Thoracic aorta (tissue), 2 donors: ENCODE measurements at places on chromosomes 2 and 18.

- no peak for DNase-seq
Observed at GRCh38 chr2:197207598-197207997, 103.0 kb downstream of the ANKRD44 start.

- no peak for DNase-seq
Observed at GRCh38 chr2:64819774-64820688, 166.3 kb upstream of the SERTAD2 start.

DNA sequence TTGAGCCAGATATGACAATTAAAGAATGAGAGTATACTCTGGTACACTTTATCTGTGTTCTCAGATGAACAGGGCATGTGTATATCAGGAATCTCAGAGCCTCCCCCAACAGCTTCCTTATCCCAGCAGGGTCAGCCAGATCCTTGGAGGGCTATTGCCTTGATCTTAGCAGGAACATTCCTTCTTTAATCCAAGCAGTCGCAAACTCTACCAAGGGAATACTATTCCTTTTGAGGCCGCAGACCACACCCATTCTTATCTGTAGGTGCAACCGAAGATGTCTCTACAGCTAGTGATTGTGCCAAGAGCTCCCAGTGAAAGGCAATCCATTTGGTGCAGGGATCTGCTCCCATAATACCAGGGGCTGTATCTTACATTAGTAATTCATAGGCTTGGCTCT, 118.3 kb upstream of the DOK6 start:
- no peak for DNase-seq

DNA sequence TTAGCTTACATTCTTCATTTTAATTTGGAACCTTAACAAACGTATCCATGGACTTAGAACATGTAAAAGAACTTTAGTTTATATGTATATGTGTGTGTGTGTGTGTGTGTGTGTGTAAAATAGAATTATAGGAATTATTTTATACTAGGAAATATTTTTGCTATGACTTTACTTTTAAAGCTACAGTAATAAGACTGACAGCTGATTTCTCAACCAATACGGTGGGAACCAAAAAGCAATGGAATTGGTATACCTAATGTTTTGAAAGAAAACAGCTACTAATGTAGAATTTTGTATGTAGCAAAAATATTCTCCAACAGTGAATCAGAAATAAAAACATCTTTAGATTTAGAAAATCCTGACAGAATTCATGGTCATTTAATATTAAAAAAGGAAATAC, 146.5 kb upstream of the ARL4C start:
- DNase-seq: no peak

- DNase-seq: no peak
Observed at GRCh38 chr2:138654146-138654545, 126.0 kb downstream of the NXPH2 start.

GRCh38 chr2:57180042-57180567, 866.5 kb upstream of the VRK2 start:
- no peak for DNase-seq

GRCh38 chr18:64806691-64807090, 657.8 kb upstream of the LINC00305 start:
- no peak for DNase-seq

DNA sequence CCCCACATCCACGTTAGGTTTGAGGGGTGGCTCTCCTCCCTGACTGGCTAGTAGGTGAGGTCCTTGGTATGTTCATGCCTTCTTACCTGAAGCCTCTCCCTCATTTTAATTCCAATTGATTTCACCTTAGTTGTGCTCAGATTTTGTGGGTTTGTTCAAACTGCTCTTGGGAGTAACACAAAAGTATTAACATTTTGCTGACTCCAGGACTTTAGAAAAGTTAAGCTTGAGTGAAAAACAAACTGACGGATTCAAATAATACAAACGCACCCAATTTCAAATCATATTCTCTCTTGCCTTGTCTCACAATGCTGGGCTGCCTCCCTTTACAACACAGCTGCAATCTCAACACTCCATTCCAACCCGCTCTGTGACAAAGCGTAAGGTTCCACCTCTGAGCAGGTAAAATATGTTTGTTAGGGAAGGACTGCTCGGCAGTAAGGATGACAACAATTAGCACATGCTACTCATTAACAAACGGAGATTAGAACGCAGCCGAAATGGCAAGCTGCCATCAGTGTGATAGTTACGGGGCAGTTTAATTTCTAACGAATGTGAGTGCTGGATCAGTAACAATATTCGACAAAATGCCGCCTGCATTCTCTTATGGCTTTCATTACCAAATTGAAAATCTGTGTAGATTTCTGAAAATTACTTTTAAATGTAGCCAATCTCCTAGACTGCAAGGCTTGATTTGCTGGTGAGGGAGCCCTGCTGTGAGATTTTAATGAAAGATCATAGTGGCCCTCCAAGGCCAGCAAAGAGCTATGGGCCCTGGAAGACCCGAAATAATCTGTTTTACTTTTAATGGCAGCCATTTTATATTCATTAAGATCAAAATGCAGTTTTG, 730.6 kb upstream of the FANCL start:
- DNase-seq: no peak

DNA sequence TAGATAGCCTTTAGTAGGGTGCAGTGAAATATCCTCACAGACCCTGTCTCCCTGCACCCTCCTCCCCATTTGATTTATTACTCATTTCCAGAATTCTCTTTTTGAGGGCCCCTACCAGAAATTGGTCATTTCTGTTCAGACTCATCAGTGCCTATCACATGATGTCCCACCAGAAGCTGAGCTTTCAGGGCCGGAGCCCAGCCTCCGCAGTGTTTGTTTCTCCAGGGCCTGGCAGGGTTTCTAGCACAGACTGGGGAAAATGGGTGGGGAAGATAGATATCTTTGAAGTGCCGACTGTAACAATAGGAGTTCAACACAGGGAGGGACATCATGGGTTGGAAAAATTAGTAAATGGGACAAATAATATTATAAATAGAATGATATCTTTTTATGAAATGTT, 208.0 kb downstream of the PTGR3 start:
- DNase-seq: no peak

- DNase-seq: no peak
Observed at GRCh38 chr2:159214325-159214865, 72.1 kb downstream of the WDSUB1 start.

- no peak for DNase-seq
Observed at GRCh38 chr2:20673686-20674308, 6.9 kb downstream of the GDF7 start.

GRCh38 chr2:219851801-219852481, 224.5 kb downstream of the SLC4A3 start:
- no peak for DNase-seq

- no peak for DNase-seq
Observed at GRCh38 chr2:241689306-241689705, 2.7 kb upstream of the DTYMK start.

DNA sequence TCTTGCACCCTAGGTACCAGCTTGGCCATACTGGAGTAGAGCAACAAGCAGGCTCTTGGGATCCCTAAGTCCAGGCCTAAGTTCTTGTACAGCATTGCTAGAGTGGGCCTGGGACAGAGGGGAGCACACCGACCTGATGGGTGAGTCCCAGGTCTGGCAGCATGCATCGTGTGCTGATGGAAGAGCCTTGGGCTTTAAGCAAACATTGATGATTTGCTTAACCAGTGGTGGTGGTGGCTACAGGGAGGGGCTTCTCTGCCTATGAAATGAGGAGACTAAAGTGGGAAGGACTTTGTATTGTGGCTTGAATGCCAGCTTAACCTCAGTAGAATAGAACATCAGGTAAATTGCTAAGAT, 39.2 kb upstream of the UXS1 start:
- no peak for DNase-seq

DNA sequence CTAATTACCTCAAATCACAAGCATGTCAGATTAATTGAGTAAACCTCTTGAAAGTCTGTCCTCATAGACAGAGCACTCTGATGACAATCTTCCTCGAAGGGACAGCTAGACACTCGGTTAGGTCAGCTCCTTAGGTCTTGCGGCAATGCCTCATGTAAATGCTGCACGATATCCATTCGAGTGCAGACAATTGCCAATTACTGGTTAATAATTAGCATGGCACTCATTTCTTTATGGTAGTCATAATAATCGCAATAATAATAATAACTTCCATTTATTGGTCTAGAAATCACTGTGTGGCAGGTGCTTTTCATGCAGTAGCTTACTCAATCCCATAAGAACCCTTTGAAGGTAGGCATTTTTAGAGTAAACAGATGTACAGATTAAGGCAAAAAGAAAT, 44.7 kb upstream of the DSC1 start:
- DNase-seq: no peak

GRCh38 chr18:75123113-75123512, 85.8 kb downstream of the PTGR3 start:
- DNase-seq: no peak

DNA sequence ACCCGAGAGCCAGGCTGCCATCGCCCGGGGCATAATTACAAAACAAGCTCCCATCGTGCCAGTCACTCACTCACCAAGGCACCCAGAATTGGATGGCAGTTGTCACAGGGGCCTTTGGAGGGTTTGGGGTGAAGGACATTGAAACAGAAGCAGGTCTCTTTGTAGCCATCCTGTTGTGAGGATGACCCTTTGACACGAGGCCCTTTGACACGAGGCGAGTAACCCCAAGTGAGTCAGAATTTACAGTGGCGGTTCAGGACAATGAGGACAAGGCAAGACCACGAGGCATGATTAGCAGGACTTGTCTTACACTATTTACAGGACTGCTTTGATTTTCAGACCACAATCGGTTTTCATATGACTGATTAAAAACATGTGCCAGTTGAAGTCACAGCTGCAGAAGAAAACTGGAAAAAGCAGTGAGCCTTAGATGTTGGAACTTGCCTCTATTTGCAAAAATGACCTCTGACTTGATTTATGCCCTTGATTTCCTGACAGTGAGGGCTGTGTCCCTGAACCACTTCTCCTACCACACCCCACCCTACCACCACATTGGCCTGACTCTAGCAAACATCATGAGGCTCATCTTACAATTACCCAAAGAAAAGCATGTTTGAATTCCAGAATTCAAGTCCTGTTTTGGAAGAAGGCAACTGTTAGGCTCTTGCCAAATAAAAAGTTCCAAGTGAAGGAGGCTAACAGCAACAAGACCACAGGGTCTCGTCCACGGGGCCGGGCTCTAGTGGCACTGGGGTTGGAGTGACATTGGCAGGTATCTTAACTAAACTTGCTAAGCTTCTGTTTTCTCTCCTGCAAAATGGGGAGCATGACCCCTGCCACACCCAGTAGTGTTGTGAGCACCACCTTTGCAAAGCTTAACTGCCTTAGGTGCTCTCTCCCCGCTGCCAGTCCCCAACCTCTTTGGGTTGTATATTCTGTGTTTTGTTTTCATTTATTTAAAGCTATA, 64.4 kb upstream of the FOSL2 start:
- no peak for DNase-seq

DNA sequence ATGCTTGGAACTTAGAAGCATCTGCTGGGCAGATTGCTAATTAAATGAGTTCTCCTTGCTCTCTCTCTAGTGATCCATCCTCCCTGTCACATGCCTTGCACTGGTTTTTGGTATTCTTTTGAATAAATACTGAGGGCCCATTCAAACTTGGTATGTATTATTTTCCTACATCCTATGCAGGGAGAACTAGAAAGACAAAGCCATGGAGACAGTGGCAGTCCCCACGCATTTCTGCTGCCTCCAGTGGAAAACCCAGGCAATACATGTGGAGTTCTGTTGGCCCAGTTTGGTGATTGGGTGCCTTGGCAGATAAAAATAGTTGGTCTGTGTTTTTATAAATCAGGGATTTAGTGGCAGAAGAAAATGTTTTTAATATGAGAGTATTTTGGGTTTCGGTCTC, 68.7 kb downstream of the DIS3L2 start:
- no peak for DNase-seq

GRCh38 chr2:8103085-8103708, 578.7 kb upstream of the ID2 start:
- no peak for DNase-seq

DNA sequence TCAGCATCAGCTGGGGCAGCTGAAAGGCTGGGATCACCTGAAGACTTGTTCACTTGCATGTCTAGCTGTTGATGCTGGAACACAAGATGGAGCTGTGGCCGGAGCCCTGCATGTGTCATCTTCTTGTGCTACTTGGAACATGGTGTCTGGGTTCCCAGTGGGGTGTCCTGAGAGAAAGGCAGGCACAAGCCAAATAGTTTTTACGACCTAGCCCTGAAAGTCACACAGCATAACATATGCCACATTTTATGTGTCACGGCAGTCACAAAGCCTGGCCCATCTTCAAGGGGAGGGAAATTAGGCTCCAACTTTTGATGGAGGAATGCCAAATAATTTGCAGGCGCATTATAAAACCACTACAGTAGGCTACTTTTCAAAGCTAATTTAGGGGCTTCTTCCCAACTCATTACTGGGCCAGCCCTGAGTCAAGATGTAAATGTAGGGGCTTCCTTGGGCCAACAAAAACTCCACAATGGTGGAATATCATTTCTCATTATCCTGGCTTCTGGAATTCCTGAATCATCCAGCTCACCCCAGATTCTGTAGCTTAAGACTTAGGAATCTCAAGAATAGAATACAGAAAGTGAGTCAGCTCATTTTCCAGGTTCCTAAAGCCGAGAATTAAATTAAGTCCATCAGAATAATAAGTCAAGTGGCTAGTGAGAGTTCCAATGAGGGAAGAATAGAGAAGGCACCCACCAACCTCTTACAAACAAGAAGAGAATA, 543.0 kb downstream of the TNS1 start:
- no peak for DNase-seq

DNA sequence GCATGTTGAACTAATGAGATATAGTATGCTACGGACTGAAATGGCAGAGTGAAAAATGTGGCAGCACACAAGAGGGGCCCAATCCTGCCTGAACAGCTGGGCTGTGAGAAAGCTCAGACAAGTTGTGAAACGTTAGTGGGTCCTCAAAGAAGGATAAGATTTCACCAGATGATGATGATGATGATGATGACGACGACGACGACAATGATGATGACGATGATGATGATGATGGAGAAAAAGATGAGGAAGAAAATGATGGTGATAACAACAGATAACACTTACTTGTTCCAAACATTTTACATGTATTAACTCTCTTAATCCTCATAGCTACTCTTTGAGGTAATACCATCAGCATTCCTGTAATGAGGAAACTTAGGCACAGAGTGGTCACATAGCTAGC, 94.2 kb downstream of the WDPCP start:
- no peak for DNase-seq

GRCh38 chr2:20035955-20036666, 15.3 kb downstream of the LAPTM4A start:
- DNase-seq: no peak

DNA sequence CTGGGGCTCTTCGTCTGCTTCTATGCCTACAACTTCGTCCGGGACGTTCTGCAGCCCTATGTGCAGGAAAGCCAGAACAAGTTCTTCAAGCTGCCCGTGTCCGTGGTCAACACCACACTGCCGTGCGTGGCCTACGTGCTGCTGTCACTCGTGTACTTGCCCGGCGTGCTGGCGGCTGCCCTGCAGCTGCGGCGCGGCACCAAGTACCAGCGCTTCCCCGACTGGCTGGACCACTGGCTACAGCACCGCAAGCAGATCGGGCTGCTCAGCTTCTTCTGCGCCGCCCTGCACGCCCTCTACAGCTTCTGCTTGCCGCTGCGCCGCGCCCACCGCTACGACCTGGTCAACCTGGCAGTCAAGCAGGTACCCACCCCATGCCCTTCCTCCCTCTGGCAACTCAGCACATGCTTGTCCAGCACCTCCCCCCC, 24.2 kb downstream of the STEAP3 start:
- no peak for DNase-seq
